Hematopoietic multipotent progenitor cell (in vitro differentiated cells): ENCODE measurements at places on chromosomes 6 and 20. TPM values are rescaled to one million over a fixed set of nuclear protein-coding genes. Genes with fewer than 3 reads are reported as not detected.

DNA sequence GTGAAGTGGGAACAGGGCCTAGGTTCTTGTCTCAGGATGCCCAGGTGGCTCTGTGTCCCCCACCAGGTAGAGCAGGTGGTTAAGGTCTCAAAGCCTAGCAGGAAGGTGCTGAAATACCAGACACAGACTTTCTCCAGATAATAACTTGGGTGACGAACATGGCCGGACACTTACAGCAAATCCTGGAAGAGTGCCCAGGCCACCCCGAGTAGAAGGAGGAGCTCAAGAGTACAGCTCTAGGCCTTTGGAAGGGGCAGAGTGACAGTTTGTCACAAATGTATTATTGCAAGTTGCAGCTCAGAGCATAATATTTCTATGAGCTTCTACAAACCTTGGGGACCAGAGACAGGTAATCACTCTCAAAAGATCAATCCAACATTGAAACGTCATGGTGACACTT is 251.6 kb upstream of the SOX4 start:
- no peak for DNase-seq

TNFRSF6B gene
- total RNA-seq: 0.54 TPM

GRCh38 chr6:24909241-24910216 is 26.2 kb downstream of the RIPOR2 start:
- no peak for DNase-seq

MEI4 gene
- 1.3 TPM for total RNA-seq

PRSS35 gene
- total RNA-seq: not detected

GRCh38 chr6:169034516-169035167 is 219.0 kb downstream of the THBS2 start:
- no peak for DNase-seq

- DNase-seq: no peak
Measured at GRCh38 chr6:63560801-63561287, 11.4 kb upstream of the LOC128125822 start.

GRCh38 chr6:25922301-25922700 is 8.2 kb downstream of the SLC17A2 start:
- no peak for DNase-seq

GRCh38 chr6:153625089-153625488 is 414.0 kb upstream of the OPRM1 start:
- DNase-seq: no peak

DNA sequence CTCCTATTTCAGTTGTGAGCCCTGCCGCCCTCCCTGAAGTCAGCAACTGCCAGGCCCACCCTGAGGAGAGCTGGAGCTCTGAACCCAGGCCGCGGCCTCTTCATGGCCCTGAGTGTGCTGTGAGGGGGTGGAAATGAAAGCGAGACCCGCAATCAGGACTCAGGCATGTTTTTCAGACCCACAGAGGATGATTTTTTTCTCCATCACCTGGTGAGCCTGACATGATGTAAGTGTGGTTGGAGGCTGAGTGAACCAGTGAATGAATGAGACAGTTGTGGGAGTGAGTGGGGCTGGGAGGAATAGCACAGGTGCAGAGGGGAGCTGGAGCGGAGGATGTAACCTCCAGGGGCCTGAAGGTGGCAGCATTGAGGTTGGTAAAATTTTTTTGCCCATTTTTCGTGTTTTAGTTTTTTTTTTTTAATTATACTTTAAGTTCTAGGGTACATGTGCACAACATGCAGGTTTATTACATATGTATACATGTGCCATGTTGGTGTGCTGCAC is 18.3 kb downstream of the RAET1L start:
- DNase-seq: no peak

GRCh38 chr6:150263765-150264404 is 104.9 kb upstream of the IYD start:
- no peak for DNase-seq

DNA sequence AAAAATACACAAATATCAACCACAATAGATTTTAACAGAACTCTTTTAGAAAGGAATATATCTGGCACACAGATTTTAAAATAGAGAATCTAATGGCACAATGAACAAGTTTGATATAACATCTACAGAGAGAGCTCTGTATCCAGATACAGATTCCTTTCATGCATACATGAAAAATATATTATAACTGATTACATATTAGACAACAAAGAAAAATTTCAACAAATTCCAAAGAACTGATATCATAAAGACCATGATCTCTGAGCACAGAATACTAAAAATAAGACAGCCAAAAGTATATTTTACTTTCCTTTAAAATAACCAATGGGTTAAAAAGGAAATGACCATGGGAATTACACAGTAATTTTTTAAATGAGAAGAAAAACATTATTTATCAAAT is 74.1 kb upstream of the MAP7 start:
- no peak for DNase-seq
